Activated T-cell treated with anti-CD3 and anti-CD28 coated beads, Interleukin-2, amount 50 U/mL, for 72 hours (primary cell): ENCODE measurements at places on chromosomes 1 and 21. TPM values are rescaled to one million over a fixed set of nuclear protein-coding genes. Genes with fewer than 3 reads are reported as not detected.

- no peak for DNase-seq
Observed at GRCh38 chr1:220497220-220497947, 30.6 kb upstream of the MARK1 start.

DNA sequence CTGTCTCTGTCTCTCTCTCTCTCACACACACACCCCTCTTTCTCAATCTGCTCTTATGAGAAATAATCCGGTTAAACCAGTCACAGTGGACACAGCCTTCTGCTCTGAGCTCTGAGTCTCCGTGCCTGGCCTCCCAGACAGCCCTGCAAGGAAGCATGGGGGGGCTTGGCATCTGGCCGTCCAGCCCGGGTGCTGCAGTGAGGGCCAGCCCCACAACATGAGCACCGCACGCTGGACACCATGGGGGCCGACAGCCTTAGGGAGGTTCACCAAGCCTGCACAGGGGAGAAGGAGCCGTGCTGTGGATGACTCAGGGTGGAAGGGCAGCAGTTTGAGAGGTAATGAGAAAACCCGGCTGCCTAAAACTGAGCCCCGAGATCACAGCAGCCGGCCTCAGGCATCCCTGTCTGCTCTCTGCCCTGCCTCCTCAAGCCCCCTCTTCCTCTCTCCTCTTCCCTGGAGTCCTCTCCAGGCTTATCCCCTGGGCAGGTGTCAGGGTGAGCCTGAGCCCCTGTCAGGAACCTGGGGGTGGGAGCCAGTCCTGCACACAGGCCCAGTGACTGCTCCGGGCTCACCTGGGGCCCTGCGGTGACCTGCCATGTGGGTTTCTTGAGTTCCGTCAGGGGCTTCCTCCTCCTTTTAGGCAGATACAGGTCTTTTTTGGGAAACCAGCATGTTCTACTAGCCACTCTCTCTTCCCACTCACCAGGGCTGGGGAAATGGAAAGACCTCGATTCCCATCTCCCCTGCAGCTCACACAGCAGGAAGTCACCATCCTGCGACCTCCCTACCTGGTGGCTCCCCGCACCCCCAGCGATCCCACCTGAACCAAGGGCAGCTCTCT lies 92.8 kb downstream of the ITPKB start:
- DNase-seq, result no peak

GRCh38 chr1:155250246-155250632 lies 5.0 kb downstream of the ENTREP3 start:
- DNase-seq, result no peak

DNA sequence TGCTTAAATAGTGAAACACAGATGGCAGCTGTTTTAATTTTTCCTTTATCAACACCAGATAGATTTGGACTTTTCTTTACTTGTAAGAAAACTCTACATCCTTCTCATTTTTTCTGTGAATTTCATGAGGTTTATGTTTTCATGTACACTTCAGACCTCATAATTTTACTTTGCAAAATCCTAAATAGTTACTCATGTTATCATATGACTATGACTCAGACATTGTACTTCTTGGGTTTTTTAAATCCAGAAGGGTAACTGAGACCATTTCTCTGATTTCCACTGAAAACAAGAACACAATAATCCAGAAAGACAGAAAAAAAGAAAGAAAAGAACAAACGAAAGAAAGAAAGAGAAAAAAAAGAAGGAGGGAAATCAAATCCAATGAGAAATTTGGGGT lies 1021.6 kb downstream of the NCAM2 start:
- DNase-seq, result no peak

- DNase-seq, result no peak
Observed at GRCh38 chr1:179166663-179167417, 62.6 kb downstream of the ABL2 start.

DNA sequence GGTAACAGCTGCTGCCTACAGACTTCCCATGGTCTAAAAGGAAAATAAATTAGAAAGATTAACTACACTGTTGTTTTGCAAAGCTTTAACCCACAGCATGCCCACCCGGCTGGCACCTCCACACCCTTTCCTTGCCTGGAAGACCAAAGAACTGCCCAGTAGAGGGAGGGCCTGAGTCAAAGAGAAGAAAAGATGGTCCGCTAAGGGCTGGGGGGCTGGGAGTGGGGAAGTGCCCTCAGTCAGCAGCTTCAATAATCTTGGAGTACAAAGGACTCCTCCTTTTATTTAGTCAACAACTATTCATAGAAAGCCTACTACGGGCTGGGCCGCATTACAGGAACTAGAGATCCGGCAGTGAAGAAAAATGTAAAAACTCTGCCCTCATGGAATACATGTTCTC lies 40.6 kb downstream of the ERI3 start:
- DNase-seq, result no peak

DNA sequence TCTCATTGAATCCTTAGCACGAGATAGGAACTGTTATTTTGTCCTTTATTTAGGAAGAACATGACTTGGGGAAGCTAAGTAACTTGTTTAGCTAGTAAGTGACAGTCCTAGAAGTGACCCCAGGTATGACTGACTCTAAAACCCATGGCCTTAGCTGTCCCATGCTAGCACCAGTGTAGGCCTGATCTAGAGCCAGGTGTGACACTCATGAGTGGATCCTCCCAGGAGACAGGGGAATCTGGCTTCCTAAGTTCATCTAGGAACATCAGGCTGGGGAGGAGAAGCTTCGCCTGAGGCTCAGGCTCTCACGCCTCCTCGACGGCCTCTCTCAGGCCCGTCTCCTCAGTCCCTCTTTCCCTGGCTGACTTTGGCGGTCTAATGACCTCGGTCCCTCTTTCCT lies 31.2 kb downstream of the CD48 start:
- no peak for DNase-seq

DNA sequence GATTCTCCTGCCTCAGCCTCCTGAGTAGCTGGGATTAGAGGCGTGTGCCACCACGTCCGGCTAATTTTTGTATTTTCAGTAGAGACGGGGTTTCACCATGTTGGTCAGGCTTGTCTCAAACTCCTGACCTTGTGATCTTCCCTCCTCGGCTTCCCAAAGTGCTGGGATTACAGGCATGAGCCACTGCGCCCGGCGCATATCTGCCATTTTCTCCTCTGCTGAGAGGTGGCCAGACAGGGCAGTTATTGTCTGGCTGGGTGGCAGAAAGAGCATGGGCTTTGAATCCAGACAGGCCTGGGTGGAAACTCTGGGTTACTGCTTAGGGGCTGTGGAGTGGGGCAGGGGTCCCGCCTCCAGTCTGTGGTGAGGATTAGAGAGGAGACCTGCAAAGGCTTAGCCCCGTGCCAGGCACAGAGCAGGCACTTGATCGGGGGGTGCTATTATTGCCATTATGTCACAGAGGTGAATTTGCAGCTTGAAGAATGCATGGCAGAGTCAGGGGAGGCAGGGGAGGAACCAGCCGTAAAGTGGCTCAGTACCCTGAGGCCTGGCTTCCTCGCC lies 73.9 kb downstream of the MAN1C1 start:
- no peak for DNase-seq

DNA sequence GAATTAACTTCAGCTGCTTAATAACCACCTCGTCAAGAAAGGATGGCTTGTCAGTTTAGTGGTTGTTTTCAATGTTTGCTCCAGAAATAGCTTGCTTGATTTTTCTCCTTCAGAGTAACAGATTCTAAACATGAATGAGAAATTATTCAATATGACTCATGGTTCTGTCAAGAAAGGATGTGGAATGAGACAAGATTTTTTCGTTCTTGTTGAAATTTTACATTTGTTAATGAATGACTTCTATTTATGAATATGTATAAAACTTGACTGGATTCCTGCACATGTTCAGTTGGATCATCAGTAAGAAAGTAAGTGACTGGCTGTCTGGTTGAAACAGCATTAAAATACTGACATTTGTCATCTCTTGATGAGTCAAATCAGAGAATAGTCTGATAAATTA lies 38.3 kb downstream of the IFI44 start:
- DNase-seq, result no peak

GRCh38 chr1:16175610-16176553 lies 20.0 kb upstream of the EPHA2 start:
- DNase-seq, result no peak

DNA sequence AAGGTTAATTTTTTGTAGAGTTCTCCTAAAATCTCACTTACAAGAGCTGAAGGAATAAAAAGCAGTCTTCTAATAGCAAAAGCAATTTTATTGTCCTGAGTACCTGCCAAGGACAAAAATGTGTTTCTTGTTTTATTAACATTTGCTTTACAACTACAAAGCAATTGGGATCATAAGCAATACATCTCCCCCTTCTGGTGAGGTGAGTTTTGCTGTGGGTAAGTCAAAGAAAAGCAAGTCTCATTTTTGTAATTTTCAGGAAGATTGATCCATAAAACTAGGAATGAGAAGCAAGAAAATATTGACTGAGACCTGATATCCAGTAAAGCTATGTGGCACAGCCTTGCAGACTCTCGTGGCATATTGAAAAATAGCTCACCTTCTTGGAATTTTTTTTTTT lies 2162.7 kb downstream of the NCAM2 start:
- no peak for DNase-seq

DNA sequence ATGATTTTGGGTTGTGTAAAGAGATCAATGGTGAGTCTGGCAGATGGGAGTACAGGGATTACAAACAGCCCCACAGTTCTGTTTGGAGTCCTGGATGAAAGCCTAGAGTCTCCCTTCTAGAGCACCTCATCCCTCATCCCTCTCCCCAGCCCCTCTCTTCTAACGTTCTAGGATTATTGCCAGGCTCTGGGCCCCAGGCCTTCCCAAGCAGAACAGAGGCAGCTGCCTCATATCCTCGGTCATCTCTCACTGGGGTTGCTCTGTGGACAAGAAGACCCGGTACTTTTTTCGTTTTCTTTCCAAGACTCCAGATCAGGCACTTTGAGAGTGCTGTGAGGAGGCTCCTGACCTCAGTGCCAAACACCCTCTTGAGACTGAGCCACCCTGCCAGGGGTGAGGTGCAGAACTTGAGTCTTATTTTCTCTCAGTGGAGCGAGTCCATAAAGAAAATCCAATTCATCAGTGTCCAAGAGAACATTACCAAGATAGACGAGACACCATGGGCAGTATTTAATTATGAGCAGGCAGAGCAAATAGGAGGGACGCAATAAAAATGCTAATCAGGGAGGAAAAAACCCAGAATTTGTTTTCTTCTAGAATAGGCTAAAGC lies 17.1 kb upstream of the KCND3 start:
- no peak for DNase-seq

- no peak for DNase-seq
Observed at GRCh38 chr21:28871388-28872010, 121.2 kb downstream of the LTN1 start.

- DNase-seq, result no peak
Observed at GRCh38 chr1:208030288-208031091, 119.6 kb upstream of the CD34 start.

GRCh38 chr1:85484716-85485115 lies 19.8 kb upstream of the DDAH1 start:
- DNase-seq, result no peak

DNA sequence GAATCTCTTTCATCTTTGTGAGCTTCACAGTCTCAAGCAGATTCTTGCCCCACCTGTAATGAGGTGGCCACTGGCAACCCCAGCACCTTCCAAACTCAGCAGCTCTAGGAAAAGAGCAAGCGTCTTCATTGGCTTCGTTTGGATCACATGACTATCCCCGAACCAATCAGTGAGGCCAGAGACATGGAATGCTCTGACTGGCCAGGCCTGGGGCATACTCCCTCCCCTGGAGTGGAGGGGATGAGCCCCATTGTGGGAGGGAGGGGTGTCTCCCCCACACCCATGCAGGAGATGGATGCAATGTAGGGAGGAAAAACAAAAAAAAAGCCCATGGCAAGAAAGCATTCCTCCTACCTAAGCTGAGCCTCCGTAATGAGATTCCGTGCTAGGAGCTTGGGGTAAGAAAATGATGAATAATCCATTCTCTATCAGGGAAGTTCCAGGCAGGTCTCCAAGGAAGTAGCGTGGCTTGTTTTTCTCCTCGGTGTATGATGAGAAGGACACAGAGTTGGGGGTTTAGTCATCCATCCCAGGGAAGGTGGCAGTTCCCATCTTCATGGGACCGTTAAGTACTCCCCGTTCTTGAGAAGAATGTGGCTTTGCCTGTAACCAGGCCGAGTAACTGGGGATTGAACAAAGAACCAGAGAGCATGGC lies 32.7 kb downstream of the FHAD1 start:
- DNase-seq, result no peak

DNA sequence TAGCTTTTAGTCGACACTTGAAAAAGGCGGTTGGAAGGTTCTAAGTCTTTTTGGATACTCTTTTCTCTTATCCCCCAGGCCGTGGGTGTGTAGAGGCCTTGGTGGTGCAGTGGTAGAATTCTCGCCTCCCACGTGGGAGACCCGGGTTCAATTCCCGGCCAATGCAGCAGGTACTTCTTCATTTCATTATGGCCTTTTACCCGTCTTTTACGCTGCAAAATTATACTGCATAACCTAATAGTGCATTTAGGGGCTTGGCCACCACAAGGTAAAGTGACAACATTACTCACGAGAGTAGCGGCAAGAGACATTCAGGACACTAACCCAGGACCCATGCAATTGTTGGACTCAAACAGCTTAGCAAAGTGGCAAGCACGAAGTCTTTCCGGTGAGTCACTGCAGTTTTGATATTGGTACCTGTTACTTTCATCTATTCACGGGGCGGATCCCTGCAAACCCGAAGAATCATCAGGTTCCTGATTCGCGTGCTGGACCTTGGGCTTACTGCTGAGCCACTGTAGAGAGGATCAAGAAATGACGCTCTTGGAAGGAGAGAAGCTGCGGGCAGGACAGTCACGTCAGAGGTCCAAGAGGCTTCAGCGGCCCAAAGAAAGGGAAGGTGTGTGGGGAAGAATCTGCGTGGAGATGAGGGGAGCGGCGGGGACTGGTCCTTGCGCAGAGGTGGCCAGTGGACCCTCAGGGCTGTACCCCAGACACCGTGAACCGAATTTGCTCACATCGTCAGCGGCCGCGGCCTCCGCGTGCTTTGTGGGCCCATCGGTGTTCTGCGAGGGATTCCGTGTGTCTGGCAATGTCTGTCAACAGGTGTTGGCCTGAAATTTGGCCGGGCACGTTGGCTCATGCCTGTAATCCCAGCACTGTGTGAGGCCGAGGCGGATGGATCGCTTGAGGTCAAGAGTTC lies 12.9 kb upstream of the RNU1-4 start:
- peak; percentile 87 for DNase-seq

- DNase-seq, result no peak
Observed at GRCh38 chr1:93961906-93962305, 52.7 kb upstream of the GCLM start.

GRCh38 chr1:69540052-69540451 lies 27.7 kb upstream of the LRRC7 start:
- DNase-seq, result no peak

- peak; percentile 21 for DNase-seq
Observed at GRCh38 chr1:17239420-17239819, 9.5 kb upstream of the PADI3 start.

DNA sequence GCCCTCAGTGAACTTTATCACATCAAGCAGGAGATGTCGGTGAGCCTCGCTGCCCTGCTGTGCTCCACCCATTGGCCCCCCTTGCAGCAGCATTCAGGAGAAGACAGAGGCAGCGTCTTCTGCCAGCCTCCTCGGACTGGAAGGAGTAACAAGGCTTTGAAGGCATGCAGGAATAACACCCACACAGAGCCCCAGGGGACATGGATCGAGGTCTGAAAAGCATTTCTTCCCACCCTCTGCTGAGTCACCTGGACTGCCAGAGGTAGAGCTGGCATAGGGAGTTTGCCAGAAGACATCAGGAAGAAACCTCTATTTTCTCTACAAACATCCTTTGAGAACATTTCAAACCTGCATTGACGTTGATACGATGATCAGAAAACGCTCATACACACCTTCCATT lies 42.9 kb downstream of the COL18A1 start:
- no peak for DNase-seq

Gene SLC6A9
- 28.3 TPM for total RNA-seq

Gene MTX1
- total RNA-seq, result 25.5 TPM

Gene DCDC2B
- total RNA-seq, result 0.21 TPM

Gene BTBD8
- total RNA-seq, result 3.1 TPM

Gene PLA2G2A
- total RNA-seq, result not detected

Gene TNFRSF4
- 268 TPM for total RNA-seq

Gene KPRP
- total RNA-seq, result not detected

Gene S100A2
- 1.7 TPM for total RNA-seq
